Large intestine (tissue), 12 donors: ENCODE measurements at places on chromosomes 3 and 15. TPM values are rescaled to one million over a fixed set of nuclear protein-coding genes. Genes with fewer than 3 reads are reported as not detected.

GRCh38 chr15:35519541-35520149, 26.3 kb downstream of the DPH6 start:
- DNase-seq: peak; percentile 44

- DNase-seq: no peak
These were observed 69.1 kb upstream of the TSEN2 start for GRCh38 chr3:12415014-12415680.

DNA sequence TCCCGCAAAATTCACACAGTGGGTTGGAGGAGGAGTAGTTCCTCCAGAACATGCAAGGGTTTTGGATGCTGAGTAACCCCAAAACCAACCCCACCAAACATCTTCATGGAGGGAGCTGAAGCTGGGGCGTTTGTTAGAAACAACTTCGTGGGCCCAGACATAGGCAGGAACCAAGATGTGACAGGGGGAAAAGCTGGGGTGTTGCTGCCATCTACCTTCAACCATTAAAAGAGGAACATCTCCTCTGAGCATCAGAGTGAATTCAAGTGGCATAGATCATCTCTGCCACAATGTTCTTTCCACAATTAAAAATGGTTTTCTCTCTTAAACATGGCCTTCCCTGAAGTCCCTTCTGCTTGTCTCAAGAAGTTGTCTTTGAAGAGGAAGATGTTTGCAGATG, 20.5 kb downstream of the SIDT1 start:
- no peak for DNase-seq

- DNase-seq: peak; percentile 87
These were observed 18.4 kb downstream of the KLF13 start for GRCh38 chr15:31344823-31345605.

DNA sequence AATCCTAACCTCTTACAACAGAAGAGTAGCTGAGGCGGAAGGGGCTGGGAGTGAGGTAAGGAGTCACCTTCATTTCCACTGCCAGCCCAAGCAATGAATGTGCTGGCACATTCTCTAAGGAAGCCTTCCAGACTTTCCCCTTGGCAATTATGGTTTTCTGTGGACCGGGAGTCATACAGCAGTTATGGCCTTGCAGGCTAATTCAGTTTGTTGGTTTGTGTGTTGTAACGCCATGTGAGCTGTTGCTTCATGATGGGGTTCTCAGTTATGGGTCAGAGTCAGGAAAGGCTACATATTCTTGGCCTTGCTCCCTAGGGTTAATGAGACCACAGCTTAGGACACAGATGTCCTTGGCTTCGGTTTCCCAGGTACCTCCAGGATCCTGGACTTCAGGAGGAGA, 137.0 kb downstream of the ADAMTS17 start:
- peak; percentile 44 for DNase-seq

DNA sequence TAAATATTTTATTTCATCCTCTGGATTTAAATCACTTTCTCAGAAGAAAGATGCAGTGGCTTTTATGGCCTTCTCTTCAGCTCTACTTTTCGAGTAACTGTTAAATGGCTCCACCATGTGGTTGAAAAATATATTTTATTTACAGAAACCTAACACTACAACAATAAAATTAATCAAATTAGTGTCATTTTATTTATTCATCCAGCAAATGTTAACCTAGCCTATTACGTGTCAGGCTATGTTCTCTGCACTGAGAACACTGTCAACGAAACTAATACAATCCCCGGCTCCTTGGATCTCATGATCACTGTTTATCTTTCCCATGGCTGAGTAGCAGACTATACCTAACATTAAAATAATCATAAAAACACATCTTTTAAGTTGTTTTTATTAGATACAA, 148.0 kb upstream of the OSTN start:
- DNase-seq: no peak

GRCh38 chr3:11691767-11692531, 48.2 kb upstream of the VGLL4 start:
- DNase-seq: no peak

- no peak for DNase-seq
These were observed 80.7 kb upstream of the GSK3B start for GRCh38 chr3:120174811-120175539.

DNA sequence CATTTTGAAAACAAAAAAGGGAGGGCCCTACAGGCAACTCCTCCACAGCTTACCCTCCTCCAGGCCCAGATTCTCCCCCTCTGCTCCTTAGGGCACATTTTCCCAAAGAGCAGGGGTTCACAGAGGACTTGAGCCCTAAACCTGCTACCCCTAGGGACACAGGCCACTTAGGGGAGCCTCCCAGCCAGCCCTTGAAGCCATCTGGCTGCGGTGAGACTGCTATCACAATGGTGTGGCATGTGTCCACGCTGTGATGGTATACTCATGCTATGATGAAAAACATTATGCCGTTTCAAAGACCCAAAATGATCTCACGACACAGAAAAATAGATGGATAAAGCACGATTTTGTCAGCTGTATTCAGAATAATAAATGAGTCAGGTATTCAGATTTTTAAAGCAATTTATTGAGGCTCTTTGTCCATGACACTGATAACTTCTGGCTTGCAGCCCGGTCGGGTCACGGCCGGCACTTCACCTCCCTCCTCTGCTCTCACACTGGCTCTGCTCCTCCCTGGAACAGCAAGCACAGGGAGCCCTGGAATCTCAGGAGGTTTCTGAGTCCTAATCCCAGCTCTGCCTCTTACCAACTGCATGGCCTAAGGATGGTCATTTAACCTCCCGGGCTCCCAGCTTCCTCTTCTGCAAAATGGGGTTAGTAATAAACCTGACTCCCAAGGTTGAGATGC, 115.3 kb downstream of the MEGF11 start:
- no peak for DNase-seq

GRCh38 chr3:52310861-52311575, 5.1 kb upstream of the DNAH1 start:
- no peak for DNase-seq

DNA sequence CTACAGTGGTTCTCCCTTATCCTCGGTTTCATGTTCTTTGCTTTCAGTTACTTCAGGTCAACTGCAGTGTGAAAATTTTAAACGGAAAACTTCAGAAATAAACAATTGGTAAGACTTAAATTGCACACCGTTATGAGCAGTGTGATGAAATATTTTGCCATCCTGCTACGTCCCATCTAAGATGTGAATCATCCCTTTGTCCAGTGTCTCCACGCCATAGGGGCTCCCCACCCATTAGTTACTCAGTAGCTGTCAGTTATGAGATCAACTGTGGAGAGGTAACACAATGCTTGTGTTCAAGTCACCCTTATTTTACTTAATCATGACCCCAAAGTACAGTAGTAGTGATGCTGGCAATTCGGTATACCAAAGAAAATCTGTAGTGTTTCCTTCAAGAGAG, 47.4 kb downstream of the TJP1 start:
- no peak for DNase-seq

- no peak for DNase-seq
These were observed 389.1 kb upstream of the PROK2 start for GRCh38 chr3:72174040-72174439.

DNA sequence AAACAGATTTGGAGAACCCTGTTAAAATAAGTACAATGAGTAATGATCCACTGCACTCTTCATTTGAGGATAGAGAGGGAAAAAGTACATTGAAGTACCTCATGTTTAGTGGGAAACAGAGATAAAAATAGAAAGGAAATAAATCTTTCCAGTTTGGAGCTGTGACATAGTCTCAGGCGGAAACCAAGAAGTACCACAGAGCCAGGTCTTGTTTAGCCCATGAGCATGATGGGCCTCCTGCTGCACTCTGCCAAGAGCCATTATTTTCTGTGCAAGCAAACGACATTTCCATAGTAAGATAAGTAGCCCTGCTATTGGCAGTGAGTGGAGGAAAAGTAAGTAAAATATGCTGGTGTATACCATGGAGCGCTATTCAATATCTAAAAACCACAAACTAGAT, 796.1 kb downstream of the TBL1XR1 start:
- no peak for DNase-seq

GRCh38 chr3:194714564-194714963, 28.9 kb downstream of the FAM43A start:
- DNase-seq: no peak

- DNase-seq: no peak
These were observed 99.4 kb downstream of the IQSEC1 start for GRCh38 chr3:12973827-12974226.

- peak; percentile 33 for DNase-seq
These were observed 40.5 kb upstream of the PLCL2 start for GRCh38 chr3:16844222-16844621.

GRCh38 chr3:154040283-154040682, 80.9 kb upstream of the ARHGEF26 start:
- DNase-seq: no peak

DNA sequence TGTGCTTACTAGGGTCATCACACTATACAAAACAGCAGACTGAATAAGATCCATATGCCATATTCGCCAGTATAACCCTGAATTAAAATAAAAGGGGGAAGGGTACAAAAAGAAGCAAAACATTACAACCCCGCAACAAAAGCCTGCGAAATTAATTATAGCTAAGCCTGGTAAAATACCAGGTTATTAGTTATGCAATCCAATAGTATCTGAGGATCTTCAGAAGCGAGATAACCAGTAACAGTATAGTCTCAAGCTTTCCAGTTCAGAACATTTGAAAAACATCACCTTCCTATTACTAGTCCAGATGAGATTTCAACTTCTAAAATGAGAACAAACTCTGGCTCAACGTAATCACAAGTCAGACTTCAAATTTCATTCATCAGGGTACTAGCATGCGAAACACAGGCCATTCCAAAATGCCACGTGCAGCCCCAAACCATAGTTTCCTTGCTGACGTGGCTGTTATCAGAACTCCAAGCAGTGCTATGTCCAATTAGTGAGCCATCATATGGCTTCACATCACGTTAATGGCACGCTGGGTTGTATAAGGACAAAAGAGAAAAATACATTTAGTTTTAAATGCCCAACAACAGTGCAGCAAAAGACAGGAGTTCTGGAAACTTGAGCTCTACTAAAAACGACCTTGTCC, 1.1 kb downstream of the SSR3 start:
- DNase-seq: peak; percentile 17

DNA sequence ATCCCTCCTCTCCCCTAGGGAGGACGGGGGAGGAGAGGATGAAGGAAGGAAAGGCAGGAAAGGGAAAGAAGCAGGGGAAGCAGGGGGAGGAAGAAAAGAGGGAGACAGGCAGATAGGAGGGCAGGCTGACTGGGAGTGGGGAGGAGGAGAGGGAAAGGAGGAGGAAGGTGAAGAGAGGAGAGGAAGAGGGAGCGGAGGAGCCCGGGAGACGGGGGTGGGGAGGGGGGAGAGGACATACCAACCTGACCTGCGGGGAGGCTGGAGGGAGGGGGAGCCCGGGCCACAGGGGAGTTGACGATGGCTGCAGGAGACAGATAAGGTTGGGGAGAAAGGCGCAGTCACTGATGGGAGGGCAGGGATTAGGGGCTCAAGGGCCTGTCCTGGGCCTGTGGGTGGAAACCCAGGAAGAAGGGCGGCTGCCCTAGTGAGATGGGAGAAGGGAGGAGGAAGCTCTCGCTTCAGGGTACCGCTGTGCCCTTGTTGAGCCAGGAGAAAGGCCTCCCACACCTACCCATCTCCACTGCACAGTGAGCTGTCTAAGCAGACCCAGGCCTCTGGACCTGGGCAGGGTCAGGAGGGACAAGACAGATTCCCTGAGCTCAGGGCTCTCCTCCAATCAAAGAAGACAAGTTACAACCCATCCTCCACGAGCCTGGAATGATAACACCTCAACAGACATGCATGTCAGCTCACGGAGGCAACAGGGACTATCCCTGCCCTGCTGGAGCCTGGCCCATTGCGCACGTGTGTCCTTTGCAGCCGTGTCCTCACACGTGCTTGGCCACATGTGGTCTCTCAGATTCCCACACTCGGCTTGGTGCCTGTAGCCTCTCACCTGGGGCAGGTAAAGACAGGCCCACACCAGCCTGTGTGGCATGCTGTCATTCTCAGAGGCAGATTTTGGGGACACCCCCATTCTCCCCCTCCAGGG, 27.9 kb downstream of the C3orf18 start:
- no peak for DNase-seq

GRCh38 chr3:25257026-25257425, 171.0 kb upstream of the RARB start:
- DNase-seq: no peak

- DNase-seq: no peak
These were observed 1.4 kb upstream of the SEMA6D start for GRCh38 chr15:47715856-47716445.

- no peak for DNase-seq
These were observed 5.9 kb upstream of the CORO2B start for GRCh38 chr15:68572921-68573320.

DNA sequence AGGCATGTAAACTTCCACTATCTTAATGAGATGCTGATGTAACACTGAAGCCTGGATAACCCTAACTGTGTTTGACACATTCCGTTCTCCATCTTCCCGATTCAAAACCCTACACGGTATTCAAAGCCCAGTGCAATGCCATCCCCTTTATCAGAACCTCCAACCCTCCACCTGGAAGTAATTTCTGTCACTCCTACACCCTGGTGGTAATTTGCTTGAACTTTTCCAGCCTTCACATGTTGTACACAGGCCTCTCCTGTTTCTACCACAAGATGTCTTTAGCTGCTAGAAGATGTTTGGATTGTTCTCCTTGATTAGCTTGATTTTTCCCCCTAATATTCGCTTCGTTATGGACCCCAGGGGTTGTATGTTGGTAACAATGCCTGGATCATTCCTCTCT, 208.9 kb downstream of the CHST2 start:
- DNase-seq: no peak

- DNase-seq: peak; percentile 43
These were observed 87.5 kb downstream of the FAM43A start for GRCh38 chr3:194773216-194773615.

DNA sequence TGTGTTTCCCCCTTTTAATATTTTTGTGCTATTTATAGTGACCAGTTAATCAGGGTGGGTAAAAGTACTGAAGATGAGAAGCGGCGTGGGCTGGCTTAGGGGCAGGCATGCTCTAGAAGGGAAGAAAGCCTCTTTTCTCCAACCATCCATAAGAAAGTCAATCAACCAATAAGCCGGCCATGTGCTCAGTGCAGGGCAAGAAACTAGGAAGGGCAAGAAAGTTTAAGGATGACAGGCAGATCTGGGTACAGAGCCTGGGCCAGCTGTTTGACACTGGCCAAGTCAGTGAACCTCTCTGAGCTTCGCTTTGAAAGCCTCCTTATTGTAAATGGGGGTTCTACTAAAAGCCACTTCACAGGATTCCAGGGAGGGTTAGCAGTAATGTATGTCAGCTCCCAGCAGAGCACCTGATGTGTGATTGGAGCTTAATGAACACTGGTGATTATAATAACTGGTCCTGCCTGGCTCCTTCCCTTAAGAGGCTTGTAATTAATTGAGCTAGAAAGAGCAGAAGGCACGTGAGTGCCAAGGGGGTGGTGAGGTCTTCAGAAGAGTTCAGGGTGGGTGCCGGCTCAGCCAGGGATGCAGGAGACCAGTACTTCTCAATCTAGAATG, 5.7 kb upstream of the CHRNA3 start:
- DNase-seq: no peak

FEZF2 gene
- polyA plus RNA-seq: not detected

SPINT1 gene
- 166 TPM for polyA plus RNA-seq

GADL1 gene
- 0.04 TPM for polyA plus RNA-seq

PLSCR4 gene
- polyA plus RNA-seq: 38.8 TPM

FHIT gene
- 35.8 TPM for polyA plus RNA-seq

CYP19A1 gene
- polyA plus RNA-seq: 8.3 TPM
